ENCODE measurements at places on chromosomes 5 and 9.
A peak's percentile ranks its signal among the peaks of the same experiment; 100 is the strongest.

- no peak for DNase-seq
These were observed 58.3 kb downstream of the PIK3R1 start for GRCh38 chr5:68273717-68274409.

DNA sequence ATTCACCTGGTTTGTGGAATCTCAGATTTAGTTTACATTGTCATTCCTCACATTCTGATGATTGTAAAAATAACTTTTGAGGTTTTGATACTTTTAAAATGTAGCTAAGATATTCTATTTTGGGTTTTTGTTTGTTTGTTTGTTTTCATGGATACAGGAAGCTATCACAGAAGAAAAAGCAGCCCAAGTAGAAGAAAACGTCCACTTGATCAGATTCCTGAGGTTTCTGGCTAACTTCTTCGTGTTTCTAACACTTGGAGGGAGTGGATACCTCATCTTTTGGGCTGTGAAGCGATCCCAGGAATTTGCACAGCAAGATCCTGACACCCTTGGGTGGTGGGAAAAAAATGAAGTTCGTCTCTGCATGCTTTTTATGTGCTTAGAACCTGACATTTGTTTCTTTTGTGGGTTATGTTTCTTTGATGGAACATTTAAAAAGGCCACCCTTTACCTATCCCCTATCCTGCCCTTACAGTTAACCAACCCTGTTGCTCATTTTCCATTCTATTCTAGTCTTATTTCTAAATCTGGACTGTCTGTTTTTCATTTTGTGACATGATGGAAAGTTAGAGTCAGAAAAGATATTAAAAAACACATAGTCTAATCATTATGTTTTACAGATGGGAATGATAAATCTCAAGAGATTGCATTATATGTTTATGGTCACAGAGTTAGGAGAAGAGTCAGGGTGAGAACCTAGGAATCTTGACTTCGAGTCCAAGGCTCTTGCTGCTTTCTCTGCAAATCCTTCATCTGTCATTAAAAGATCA, 163.7 kb downstream of the ALDH1A1 start:
- no peak for DNase-seq

- no peak for DNase-seq
These were observed 33.4 kb upstream of the SLC6A19 start for GRCh38 chr5:1167728-1168709.

GRCh38 chr5:64839936-64840335, 71.2 kb downstream of the CWC27 start:
- DNase-seq, result no peak

GRCh38 chr5:151240924-151241635, 11.9 kb upstream of the GM2A start:
- DNase-seq, result no peak

- DNase-seq, result no peak
These were observed 326.1 kb downstream of the PLK2 start for GRCh38 chr5:58133631-58134296.

DNA sequence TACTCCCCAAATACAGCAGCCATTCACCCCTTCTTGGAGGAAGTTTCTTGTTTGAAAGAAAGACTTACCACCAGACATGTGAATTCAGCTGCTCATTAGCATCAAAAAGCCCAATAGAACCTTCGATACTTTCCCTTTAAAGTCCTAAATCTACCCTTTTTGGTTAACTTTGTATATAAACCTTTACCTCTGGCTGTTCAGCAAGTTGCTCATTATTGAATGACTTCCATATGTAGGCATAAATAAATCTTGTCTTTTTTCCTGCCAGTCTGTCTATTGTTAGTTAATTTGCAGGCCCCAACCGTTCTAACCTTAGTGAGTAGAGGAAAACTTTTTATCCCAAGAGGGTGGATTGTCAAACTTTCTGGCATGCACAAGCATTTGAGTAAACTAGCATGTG, 27.9 kb upstream of the FBXL17 start:
- no peak for DNase-seq

DNA sequence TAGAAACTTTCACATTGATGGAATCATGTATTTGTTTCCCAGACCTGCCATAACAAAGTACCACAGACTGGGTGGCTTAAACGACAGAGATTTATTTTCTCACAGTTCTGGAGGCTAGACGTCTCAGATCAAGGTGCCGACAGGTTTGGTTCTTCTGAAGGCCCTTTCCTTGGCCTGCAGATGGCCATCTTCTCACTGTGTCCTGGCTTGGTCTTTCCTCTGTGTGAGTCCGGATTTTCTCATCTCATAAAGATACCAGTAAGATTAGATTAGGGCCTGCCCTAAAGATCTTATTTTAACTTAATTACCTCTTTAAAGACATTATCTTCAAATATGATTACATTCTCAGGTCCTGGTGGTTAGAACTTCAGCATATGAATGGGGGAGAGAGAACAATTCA, 5.8 kb downstream of the USP20 start:
- DNase-seq, result no peak

GRCh38 chr9:136961279-136962065, 9.4 kb downstream of the LCN12 start:
- DNase-seq, result no peak

DNA sequence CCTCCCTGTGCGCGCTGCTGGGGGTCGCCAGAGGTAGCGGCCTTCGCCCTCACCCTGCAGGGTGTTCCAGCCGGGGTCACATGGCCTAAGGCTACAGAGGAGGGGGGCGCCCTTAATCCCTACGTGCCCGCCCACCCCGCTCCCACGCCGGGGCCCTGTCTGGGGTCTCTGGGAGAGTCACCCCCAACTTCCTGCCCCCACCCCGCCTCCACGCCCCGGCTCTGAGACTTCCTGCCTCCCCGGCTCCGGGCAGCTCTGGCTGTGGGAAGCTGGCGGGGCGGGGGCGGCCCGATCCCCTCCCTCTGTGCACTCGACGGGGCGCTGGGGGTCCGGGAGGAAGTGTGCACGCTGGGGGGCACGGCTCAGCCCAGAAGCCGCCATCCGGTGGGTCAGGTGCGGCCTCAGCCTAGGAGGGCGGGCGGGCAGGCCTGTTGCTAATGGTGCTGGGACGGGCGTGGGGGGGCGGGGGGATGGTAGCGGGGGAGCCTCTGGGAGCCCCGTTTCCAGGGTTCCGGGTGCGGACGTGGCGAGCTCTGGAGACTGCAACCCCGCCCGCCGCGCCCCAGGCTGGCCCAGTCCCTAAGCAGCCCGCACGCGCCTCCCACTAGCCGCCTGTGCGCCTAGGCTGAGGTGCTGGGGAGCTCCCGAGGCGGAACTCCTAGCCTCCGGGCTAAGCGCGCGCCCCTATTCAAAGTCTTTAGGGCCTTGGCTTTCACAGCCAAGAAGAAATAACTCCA, 61.6 kb downstream of the CXXC5 start:
- DNase-seq, result no peak

DNA sequence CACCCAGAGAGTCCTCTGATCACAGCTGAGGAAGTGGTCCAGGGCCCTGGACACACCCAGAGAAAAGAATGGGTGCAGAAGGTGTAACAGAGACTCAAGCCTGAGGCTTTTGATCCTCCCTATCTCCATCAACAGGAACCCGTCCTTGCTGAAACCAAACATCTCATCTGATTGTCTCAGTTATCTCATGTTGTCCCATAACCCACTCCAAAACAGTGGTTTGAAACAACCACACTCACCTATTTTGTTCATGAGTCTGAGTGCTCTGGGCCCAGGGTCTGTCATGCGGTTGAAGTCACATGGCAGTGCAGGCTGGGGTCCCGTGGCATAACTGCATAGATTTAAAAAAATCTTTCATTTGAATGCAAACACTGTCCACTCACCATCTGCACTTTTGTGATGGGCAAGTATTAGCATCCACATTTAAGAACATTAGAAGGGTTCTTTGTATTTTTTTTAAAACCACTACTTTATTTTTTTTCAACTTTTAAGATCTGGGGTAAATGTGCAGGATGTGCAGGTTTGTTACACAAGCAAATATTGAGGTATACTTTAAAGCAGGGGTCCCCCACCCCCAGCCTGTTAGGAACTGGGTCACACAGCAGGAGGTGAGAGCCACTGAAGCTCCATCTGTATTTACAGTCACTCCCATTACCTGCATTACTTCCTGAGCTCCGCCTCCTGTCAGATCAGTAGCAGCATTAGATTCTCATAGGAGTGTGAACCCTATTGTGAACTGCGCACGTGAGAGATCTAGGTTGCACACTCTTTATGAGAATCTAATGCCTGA, 255.8 kb downstream of the ROR2 start:
- DNase-seq, result no peak

- DNase-seq, result no peak
These were observed 236.2 kb upstream of the WWC1 start for GRCh38 chr5:168055141-168055683.

DNA sequence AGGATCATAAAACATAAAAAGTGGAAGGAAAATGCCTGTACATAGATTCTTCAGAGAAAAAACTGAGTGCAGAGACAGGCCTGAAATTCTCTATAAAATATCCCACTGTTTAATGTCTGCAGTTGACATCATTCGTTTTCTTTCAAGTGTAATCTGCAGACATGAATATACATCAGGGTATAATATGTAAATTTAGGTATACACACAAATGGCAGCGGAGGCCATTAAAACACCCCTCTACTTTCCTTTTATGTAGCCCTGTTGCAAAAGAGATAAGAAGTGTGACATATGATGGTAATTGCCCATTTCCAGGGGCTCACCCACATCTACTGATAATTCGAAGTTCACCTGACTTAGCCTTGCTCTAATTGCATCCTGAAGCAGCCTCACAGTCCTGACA, 164.3 kb downstream of the SLC24A2 start:
- DNase-seq, result no peak

DNA sequence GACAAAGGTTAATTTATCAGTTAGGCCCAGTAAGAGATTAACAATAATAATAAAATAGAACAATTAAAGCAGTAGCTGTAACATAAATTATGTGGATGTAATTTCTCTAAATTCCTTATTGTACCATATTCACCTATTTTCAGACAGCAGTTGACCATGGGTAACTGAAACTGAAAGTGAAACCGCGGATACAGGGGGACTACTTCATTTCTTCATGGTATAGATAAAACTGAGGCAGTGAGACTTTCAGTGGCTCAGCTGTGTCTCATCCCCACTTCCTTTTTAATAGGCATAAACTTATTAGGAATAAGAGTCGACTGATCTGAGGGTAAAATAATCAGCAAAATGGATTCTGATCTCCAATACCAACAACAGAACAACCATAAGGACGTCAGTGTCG, 174.0 kb upstream of the WWC1 start:
- no peak for DNase-seq

GRCh38 chr9:137691646-137692351, 73.0 kb downstream of the EHMT1 start:
- DNase-seq, result peak; percentile 30

DNA sequence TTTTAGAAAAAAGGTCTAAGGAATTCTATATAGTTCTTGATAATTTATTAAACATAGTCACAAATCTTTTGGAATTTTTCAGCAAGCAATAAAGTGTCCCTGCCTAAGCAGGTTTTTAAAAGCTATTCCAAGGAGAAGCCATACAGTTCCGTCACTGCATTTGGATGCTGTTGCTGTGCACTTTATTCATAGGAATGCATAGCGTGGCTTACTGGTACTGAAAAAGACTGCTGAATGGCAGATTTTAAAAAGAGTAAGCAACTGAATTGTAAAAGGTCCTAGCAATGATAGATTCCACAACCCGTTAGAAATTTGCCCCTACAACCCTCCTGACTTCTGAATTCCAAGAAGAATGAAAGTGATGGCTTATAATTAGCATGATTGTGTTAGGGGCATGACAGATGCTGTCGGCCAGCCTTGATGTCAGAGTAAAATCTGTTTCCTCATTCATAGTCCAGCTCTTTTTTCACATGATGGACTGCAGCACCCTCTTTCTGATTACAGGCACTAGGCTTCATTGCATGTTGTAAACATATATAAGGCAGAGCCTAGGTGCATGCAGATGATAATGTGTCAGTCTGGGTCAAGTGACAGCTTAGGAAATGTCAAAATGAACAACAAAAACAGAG, 227.0 kb downstream of the PDE4D start:
- no peak for DNase-seq

DNA sequence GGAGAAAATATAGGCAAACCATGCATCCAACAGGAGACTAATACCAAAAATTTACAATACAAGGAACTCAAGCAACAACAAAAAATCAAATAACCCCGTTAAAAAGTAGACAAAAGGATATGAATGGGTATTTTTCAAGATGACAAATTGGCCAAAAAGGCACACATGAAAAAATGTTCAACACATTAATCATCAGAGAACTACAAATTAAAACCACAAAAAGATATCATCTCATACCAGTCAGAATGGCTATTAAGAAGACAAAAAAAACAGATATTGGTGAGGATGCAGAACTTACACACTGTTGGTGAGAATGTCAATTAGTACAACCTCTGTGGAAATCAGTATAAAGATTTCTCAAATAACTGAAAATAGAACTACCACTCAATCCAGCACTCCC, 35.0 kb downstream of the TEX10 start:
- DNase-seq, result no peak

- DNase-seq, result no peak
These were observed 280.8 kb downstream of the FANCC start for GRCh38 chr9:95036676-95037075.

DNA sequence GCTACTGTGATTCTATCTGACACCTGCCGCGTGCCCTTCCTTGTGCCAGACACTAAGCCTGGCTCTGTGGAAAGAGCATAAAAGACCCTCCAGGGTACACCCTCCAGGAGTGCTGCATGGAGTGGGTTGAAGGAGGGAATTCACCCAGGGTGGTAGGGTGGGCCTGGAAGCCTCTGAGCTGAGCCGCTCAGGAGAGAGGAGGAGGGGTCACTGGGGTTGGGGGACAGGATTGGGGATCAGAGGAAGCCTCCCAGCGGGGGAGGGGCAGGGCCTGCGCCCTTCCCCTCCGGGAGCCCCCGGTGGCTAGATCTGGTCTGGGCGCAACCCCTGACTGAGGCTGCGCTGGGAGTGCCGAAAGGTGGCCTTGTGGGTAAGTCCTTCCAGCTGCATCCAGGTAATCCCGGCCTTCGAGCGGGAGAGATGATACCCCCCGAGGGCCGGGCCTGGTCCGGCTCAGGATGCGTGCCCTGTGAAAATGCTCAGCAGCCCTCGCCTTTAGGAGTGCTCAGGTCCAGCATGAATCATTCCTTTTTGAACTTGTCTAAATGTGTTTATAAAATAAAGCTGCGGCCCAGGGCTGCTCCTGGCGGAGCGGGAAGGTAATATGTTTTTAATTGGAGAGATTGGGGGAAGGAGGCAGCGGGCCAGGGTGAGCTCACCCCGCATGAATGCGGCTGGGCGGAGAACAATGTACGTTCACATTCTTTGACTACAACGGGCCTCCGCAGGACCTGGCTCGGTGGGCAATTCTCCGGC, 118.1 kb upstream of the SMIM23 start:
- no peak for DNase-seq

DNA sequence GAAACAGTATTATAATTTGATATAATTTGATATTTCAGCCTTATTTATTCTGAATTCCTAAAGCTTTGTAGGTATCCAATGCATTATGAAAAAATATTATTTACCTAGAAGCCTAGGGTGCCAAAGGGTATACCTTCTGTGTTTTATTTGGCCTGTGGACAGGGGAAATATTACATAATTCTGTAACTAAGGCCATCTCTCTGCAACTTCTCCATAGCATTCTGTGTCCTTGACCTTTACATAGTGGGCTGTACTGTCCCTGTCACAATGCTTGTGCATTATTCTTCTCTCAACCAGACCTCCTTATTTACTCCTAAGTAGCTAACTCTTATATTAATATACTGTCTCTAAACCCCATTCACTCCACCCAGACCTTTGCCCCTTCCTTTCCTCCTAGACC, 57.0 kb upstream of the RANBP6 start:
- no peak for DNase-seq

GRCh38 chr5:173475780-173476179, 140.7 kb downstream of the BOD1 start:
- DNase-seq, result no peak

- DNase-seq, result no peak
These were observed 122.6 kb downstream of the APBA1 start for GRCh38 chr9:69549310-69550202.
